ENCODE measurements at places on chromosomes 6 and 20.

- no peak for DNase-seq
Observed at GRCh38 chr20:43420192-43420591, 37.5 kb upstream of the SRSF6 start.

DNA sequence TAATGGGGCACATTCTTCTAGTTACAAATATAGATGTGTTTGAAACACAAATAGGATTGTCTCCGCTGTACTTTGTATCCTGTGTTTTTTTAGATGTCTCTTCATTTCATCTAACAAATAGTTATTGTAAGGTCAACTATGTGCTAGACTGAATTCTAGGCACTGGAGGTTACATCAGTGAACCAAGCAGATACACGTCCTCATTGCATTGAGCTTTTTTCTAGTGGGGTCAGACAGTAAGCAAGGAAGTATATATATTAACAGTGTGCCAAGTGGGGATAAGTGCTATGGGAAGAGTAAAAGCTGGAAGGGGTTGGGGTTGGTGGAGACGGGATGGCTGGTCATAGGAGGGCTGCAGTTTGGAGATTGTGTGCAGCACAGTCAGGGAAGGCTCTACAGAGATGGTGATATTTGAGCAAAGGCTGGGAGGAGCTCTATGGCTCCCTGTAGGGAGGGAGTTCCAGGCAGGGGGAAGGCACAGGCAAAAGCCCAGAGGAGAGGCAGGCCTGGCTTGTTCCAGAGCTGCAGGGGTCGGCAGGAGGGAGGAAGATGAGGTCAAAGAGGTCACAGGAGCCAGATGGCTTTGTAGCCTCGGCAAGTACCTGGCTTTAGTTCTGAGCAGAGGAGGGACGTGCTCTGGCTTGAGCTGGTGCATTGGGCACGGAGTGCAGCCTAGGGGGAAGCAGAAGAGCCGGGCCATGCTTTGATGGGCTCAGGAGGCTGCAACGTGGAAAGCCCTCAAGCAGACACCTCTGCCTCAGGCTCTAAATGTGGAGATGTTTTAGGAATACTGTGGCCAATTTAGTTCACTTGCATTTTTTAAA lies 152.3 kb downstream of the ZDHHC14 start:
- DNase-seq: no peak

DNA sequence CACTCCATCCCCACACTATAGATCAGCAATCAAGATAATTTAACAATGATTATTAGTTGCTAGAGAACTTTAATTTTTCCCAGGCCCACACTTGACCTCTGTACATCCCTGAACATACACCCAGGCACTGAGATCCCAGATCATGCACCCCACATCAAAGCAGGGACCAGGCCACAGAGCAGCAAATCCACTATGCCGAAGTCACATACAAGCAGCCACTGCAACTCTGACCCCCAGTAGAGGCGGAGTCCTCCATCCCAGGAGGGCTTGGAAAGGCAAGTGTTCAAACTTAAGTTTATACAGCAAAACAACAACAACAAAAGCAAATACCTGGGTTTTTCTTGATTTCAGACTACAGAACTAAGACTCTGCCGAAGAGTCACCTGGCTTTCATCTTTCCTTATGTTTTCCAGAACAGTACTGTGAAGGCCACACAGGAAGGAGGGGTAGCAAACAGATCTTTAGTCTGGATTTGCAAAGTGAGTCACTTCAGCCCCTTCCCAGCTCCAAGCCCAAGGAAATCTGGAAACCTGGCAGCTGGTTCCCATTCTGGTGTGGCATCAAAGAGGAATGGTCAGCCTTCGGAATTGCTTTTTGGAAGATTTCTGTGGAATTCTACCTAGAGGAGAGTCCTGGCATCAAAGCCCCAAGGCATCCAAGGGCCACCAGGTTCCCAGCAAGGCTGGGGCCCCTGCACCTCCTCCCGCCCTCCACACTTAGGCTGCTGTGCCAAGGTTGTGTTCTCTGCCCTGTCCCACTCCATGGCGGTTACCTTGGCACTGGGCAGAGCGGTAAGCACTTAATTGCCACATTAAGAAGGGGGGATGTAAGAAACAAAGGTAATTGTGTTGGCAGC lies 7.3 kb downstream of the JAG1 start:
- no peak for DNase-seq

DNA sequence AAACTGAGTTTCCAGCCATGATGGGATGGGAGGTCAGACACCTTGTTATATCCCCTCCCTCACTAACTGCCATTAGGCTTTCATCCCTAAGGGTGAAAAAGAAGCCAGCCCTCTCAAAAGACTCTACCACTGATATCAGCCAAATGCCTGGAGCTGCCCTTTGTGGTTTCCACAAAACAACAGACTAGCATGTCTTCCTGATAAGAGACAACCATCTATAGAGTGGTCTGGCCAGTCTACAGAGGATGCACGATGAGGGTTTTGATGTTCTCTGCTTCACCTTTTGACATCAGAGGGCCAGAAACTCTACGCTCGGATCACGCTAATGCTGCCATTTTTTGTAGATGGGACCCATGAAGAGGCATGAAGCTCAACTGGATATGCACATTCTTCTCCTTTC lies 61.7 kb upstream of the ARHGAP18 start:
- no peak for DNase-seq

DNA sequence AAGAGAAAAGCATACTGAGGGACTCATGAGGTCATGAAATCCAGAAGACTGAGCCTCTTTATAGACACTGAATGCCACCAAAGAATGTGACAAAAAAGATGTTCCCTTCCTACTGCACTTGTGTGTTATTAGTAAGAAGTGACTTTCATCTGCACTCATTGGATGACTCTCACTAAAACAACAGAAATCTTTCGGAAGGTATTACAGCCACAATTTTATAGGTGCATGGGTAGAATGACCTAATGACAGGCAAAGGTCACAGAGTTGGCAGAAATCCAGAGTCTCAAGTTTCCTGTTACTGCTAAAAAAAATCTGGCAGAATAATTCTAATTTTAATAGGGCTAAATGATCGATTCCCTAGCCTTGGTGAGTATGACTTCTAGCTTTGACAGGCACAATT lies 13.3 kb downstream of the PKHD1 start:
- DNase-seq: no peak
